T-helper 2 cell (primary cell): ENCODE measurements at places on chromosomes 6 and 20.

DNA sequence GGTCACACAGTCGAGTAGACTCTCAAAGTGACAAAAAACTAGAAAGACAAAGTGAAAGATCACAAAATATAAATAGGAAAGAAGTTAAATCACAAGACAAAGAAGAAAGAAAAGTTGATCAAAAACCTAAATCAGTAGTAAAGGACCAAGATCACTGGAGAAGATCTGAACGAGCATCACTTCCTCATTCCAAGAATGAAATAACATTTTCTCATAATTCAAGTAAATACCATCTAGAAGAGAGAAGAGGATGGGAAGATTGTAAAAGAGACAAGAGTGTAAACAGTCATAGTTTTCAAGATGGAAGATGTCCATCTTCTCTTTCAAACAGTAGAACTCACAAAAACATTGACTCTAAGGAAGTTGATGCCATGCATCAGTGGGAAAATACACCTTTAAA is 31.6 kb upstream of the GJA10 start:
- no peak for DNase-seq

DNA sequence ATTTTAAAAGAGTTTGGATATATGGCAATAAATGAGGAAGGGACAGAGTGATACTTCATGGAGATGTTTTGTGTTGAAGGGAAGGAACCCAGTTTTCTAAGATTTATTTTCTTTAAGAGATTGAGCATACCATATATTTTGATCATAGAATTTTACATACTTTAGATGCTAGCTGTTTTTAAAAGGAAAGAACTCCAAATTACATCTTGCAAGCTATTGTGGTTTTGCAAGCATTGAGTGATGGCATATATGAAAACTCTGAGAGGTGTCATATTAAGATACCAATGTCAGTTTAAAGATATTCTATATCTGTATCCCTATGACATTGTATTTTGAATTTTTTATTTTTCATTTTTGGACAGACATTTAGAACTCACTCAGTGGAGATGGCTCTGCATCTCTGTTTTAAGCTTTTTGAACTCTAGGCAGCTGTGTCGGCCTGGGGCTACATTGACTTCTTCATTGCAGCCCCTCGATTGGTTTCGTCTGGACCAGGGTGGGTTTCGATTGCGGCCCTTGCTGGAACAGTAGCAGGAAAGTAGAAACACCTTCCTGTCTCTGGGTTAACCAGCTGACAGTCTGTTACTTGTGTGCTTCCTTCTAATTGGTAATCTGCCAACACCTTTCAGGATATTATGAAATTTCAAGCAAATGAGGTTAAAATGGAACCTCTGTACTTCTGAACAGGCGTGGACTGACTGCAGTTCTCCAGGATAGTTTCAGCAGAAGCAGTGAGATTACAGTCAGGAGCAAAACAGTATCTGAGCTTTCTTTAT is 14.0 kb downstream of the IGF2R start:
- peak; percentile 19 for DNase-seq

DNA sequence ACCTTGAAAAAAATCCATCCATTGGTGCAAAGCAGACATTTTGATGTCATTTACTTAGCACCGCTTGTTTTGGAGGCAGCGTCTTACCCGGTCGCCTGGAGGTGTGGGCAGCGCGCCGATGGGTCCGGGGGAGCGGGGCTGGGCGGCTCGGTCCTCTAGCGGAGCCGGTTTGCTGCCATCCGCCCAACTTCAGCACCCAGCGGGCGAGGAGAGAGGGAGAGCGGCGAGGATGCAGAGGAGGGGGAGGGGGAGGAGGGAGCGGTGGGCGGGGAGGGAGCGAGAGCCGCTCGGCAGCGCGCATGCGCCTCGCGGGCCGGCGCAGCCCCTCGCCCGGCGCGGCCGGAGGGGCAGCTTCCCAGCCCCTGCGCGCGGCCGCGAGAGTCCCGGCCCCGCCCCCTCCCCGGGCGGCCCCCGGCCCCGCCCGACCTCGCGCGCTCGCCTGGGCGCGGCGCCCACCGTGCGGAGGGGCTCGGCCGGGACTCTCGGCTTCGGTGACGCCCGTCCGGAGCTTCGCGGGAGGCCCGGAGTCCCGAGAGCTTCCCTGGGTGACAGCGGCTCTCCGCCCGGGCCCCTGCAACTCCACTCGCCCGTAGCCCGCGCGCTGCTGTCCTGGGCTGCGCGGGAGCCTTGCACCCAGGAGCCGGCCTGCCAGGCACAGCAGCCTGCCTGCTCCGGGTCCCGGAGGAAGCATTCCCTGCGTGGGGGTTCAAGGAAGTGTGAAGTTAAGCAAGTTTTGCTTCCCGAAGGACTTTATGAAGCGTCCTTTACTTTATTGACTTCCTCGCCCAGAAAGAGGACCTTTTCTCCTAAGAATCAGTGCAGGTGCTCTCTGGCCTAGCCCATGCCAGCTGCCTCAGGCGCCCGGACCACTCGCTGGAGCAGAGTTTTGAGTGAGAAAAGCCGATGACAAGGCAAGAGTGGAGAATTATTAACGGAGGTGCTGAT is at the start of gene RGS17:
Gene RGS17, minus strand, starts transcription at position 246 of the 945 bp plus-strand sequence. CDS start 87,264 bp downstream, outside the sequence.
- DNase-seq = peak; percentile 54

GRCh38 chr6:154749341-154749740 is 16.1 kb downstream of the SCAF8 start:
- DNase-seq = no peak

DNA sequence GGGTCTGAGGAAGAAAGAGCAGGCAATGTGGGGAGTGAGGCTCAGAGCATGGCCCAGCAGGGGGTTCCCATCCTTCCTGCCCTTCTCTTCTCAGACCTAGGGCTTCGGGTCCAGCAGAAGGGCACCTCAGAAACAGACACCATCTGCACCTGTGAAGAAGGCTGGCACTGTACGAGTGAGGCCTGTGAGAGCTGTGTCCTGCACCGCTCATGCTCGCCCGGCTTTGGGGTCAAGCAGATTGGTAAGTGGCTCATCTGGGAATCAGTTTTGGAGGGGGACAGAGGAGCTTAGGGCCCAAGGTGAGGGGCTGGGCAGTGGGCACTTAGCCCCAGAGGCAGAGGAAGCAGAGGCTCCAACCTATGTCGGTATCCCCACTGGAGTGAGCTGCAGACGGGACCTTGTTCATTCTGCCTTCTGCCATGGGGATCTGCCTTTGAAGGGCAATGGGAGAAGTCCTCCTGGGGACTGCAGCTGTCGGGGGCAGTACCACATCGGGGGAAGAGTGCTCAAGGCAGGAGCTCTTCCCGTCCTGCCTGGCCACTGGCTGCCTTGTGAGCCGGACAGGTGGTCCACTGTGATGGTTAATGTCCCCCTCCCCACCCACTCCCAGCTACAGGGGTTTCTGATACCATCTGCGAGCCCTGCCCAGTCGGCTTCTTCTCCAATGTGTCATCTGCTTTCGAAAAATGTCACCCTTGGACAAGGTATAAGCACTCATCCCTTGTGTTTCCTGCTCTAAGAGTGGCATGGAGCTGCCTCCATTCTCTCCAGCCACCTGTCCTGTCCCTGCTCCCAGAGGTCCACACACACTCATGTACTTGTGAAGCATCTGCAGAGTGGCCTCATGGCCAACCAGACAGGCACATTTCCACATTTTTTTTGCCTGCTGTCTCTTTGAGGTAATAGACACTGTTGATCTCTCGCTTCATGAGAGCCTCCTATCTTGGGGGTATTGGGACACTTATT is 4.7 kb downstream of the CD40 start:
- no peak for DNase-seq

GRCh38 chr6:114274836-114275235 is 68.0 kb downstream of the HS3ST5 start:
- no peak for DNase-seq

DNA sequence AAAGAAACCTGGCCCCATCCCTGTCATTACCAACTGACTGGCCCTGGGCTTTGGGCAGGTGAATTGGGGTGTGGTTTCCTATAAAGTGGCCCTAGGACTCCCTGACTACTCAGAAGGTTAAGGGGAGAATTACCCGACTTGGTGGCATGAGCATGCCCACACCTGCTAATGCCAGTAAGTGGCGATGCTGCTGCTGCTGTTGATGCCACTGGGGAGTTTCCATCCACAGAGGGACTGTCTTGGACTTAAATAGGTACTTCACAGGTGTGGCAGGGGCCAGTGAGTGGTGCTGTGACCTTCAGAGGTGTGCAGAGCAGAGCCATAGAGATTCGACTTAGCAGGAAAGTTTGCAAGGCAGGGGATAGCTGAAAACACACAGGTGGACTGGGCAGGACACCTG is 32.6 kb upstream of the MDFI start:
- no peak for DNase-seq

DNA sequence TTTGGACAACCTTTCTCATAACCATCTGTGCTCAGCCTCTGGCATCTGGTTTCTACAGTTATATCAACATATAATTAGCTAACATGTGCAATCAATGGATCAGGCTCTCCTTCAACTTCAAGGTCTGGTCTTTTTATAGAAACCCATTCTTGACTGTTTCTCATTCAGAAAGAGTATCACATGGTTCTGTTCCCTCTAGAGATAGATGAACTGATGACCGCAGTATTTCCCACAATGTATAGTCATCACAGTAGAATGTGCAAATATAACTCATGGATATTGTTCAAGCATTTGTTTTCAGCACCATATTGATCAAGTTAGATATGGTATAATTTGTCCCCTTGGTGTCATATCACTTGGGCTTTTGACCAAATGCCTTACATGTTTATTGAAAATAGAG is 656.2 kb downstream of the FRK start:
- no peak for DNase-seq
